ENCODE measurements at places on chromosomes 12 and 14.

DNA sequence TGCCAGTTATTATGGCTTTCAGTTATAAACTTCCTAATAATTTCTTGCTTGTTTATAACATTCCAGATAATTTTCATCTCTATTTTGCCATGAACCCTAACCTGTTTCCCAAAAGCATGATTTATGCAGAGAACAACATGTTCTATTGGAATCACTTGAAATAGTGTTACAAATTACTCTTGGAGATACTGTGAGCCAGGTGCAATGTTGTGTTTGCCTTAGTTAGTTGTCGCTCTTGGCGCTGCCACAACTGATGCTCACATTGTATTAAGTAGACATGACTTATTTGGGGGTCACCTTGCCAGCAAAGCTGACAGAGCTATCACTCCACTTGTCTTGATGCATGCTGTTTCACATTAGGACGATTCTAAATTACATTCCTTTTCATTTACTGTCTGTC lies 49.4 kb downstream of the TSPAN8 start:
- no peak for DNase-seq

- DNase-seq = no peak
Measured at GRCh38 chr14:67526676-67527459, 6.2 kb upstream of the PLEKHH1 start.

- no peak for DNase-seq
Measured at GRCh38 chr14:102530828-102531478, 21.4 kb upstream of the ANKRD9 start.

DNA sequence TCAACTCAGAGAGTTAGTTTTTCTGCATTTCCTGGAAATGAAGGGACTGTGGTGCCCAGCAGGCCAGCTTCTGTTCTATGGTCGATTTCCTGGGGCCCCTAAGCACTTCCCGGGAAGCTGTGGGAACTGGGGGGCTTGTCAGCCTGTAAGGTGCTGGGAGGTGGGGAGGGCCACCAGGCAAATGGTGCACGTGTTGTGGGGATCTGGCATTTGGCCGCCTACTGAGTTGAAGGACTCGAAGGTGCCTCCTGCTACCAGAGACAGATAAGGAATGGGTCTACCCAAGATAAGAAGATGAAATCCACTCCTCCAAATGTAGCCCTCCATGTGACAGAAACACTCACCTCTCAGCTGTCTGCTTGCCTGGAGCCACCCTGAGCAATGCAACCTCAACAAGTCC lies 341.7 kb downstream of the DPF3 start:
- no peak for DNase-seq

GRCh38 chr14:33510063-33510481 lies 440.8 kb downstream of the EGLN3 start:
- no peak for DNase-seq

GRCh38 chr12:13534645-13535398 lies 338.3 kb downstream of the EMP1 start:
- no peak for DNase-seq

DNA sequence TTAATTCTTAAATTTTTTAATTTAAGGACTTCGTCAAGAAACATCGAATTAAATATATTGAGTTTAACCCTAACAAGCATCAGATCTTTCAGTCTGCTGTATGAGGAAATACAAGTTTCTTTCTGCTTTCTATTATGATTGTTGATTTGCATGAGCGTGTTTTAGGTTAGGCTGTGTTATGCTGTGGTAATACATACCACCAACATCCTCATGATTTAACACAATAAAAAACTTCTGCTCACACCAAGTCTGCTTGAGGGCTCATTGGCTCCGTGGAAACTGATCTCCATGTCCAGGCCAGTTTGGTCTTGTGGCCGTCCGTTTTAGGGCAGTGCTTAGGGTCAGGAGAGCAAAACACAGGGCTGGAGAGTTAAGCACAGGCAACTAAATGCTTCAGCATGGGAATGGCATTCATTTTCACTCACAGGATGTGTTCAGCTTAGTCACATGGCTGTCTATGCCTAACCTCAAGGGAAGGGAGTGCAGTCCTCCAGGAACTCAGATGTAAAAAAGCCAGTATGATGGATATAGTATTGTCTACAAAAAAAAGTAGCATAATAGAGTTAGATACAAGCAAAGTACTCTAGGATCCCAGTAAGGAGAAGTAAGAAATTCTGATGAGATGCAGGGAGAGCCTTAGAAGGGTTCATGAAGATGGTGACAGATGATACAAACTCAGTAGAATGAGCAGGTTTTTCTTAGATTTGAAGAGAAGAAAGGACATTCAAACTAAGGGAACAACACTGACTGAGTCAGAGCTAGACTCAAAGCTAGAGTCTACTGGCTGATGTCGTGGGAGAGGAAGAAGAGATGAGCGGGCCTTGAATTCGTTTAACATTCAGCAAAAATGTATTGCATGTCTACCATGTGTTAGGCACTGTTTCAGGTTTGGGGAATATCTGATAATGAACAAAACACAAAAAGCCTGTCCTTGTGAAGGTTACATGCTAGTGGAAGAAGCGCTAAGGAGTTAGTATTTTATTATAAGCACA lies 16.3 kb downstream of the MARK3 start:
- DNase-seq = no peak

GRCh38 chr12:131505561-131505960 lies 205.3 kb upstream of the SFSWAP start:
- no peak for DNase-seq

DNA sequence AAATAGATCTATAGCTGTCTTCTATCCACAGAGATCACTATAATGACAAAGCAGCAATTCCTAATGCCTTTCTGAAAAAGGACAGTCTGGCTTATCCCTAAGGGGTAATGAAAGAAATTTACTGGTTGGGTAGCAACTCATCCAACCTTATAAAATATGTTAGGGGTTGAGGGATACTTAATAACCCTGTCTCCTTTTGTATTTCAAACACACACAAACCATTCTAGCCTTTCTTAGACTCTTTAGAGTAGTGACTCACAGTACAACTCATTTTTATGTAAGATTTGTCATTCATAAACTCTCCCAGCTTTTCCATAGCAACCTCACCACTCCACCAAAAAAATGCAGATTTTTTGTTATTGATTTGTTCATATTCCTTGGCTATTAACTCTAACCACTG lies 167.9 kb downstream of the FSCB start:
- no peak for DNase-seq

DNA sequence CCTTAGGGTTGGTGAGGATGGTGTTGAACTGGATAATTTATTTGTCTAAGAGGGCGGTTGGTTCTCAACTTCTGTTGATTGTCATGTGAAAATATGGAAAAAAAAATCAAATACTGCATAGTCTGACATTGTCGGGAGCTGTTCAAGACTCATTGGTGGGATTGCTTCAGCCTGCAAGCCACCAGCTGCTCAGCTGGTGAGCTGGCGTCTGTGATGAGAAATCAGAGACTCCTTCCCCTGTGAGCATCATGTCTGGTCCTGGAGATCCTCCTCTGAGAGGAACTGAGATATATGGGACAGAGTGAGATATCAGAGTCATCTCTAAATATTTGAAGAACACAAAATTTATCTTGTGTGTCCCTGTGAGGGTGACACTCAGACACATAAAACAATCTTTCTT lies 49.9 kb downstream of the TRIM9 start:
- no peak for DNase-seq

DNA sequence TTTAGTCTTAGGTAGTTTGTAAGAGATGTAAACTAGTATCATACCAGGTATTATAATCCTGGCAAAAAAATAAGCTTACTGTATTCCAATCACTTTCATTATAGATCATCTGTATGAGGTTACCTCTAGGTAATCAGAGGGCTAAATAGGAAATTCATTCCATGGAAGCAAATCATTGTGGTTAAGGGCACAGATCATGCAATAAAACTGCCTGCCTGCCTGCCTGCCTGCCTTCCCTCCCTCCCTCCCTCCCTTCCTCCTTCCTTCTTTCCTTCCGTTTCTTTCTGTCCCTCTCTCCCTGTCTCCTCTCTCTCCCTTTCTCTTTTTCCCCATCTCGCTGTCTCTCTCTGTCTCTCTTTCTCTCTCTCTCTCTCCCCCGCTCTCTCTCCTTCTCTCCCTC lies 3.2 kb upstream of the CLEC9A start:
- DNase-seq = no peak

DNA sequence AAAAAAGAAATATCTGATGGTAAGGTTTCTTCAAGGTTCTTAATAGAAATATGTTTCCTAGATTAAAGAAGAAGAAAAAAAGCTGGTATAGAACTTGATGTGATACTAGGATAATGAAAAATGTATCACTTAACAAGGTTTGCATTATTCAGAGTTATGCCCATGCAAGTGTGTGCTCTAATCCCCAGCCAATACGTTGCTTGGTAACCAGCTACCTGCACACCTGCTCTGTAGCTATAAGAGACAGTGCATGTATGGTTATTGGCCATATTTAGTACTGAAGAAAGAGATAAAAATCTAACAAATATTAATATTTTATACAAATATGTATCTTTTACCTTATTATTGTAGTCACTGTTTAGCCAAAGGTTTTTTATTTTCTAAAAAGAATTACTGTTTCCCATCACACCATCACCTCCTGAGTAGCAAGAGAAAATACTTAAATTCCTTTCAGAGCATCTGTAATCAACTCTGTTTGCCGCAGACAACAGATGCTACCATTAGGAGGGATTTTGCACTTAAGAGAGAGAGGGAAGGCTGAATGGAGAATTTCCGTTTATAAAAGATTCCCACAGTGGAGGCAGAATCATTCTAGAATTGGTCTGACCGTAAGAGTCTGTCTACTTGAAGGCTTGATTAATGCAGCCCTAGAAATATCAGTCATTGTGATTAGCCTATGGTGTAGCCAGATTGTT lies 115.6 kb downstream of the NEDD1 start:
- DNase-seq = no peak

DNA sequence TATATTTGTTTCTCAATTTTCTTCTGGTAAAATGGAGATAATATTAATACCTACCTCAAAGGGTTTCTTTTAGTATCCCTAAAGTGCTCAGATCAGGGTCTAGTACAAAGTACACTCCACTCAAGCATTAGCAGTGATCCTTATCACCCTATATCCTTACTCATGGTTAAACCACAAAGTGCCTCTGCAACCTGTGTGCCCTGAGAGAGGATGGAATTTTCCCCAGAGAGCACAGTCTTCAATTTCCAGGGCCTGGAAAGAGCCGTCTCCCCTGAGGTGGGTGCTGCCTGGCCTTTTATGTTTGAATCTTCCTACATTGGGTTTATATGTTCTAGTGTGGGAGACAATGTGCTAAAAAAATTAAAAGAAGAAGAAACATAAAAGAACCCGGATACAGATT lies 183.1 kb upstream of the FBXO33 start:
- DNase-seq = no peak

- no peak for DNase-seq
Measured at GRCh38 chr14:54788701-54789100, 113.9 kb downstream of the GCH1 start.

GRCh38 chr14:98963610-98964009 lies 308.4 kb downstream of the BCL11B start:
- no peak for DNase-seq

DNA sequence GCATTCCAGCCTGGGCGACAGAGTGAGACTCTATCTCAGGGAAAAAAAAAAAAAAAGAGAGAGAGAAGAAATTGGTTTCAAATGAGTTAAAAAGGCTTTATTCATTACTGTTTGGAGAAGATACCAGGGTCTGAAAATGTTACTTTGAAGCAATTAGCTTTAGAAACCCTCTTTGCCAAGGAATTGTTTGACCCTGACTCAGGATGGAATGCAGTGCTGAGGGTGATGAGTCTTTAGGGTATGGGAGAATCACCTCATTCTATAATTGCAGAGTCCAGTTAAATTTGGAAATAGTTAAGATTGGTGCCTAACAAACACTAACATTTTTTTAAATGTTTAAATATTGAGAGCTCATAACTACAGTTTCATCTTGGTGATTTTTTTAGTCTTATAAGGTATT lies 13.3 kb downstream of the RAP1B start:
- DNase-seq = no peak

DNA sequence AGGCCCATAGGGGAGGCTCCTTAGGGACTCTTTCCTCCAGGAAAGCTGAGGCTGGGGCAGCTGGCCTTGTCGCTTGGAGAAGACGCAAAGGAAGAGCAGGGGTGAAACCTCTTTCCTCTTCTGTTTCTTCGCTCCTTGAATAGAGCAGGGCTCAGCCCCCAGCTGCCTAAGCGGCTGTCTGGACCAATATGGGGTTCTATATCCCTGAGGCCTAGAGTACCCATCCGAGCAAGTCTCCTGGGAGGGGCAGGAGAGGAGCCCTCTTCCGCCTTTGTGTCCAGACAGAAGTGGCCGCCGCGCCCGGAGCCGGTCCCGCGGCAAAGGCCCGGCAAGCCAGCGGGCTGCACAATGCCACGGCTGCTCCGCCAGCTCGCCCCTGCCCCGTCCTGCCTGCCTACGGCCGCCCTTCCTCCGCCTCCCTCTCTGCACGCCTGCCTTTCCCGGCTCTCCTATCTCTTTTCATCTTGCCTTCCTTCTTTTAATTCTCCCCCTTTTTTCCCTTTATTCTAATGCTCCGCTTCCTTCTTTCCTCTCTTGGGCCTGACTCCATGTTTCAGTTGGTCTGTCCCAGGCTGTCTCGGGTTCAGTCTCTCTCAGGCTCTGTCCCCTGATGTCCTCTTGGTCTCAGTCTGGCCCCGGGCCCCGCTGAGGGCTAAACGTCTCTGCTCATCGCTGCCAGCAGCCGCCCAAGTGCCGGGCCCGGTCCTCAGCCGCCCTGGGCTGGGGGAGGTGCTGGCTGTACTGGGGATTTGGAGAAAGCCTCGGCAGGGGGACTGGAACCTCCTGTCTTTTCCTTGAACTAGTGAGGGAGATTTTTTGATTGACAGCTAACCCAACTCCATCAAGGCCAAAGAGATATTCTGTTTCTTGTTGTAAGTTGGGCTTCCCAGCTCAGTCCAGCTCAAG lies 2.5 kb upstream of the HOXC9 start:
- DNase-seq = no peak

- no peak for DNase-seq
Measured at GRCh38 chr12:131102493-131102931, 148.8 kb downstream of the ADGRD1 start.

DNA sequence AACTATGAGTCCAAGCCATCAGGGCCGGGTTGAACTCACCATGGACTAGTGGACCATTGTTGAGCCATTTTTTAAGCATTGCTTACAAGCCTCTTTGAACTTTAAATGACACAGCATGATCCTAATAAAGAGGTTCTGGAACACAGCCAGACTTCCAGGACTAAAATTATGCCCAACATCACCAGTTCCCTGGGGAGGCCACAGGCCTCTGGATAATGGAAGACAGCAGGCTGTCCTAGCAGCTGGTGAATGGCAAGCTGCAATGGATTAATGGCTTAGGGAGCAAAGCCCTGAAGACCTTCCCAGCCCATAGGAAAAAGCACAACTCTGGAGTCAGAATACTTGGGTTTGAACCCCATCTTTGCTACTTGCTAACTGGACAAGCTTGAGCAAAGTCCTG lies 71.3 kb downstream of the FLRT2 start:
- DNase-seq = no peak

DNA sequence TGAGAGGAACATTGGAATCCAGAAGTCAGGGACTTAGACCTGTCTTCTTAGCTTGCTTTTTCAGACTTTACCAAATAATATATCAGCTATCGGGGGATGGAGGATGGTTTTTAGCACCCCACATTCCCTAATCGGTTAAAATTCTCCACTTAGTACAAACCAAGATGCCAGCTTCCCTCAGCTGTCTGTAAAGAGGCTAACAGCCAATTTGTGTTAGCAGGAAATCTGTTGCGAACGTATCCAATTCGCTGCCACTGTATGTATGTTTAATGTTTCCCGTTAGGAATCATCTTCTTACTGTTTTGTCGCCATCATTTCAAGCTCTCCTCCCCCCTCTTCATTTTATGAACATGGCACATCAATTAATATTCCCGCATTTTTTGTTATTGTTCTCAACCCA lies 289.0 kb downstream of the BCL11B start:
- no peak for DNase-seq

- DNase-seq = no peak
Measured at GRCh38 chr14:68815298-68816182, 22.7 kb upstream of the ZFP36L1 start.
